Right atrium auricular region (tissue), 2 donors: ENCODE measurements at places on chromosomes 2 and 18. TPM values are rescaled to one million over a fixed set of nuclear protein-coding genes. Genes with fewer than 3 reads are reported as not detected.
A peak's percentile ranks its signal among the peaks of the same experiment; 100 is the strongest.

GAD1 gene
- not detected for total RNA-seq

DSC2 gene
- 19.5 TPM for total RNA-seq

ZSCAN30 gene
- 12.8 TPM for total RNA-seq

ZSWIM2 gene
- total RNA-seq = not detected

DNA sequence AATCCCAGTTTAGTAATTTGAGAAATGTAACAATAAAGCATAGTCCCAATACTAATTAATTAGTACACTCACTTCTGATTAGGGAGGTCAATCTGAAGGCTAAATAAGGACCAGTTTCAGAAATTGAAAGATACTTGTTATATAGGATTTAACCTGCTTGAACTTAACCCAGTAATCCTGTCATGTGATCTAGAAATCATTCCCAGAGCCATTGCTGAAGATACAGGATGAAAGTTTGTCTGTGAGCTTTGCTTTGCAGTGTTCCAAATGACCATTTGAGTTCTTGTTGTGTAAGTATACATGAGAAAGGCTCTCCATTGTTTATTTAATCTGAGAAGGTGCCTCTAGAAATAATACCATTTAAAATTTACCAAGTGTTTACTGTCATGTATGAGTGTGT is 52.2 kb downstream of the GALNT1 start:
- no peak for DNase-seq

DNA sequence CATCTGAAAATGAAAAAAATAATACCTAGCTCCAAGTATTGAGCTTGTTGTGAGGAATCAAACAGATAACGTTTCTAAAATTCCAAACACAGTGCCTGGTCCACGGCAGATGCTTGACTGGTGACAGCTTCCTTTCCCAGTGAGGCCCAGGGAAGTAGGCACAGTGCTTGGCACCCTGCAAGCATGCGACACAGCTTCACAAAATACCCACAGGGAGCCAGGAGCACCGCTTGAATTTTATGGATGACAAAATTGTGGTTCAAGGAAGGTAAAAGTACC is 205.1 kb upstream of the TNP1 start:
- DNase-seq = no peak

DNA sequence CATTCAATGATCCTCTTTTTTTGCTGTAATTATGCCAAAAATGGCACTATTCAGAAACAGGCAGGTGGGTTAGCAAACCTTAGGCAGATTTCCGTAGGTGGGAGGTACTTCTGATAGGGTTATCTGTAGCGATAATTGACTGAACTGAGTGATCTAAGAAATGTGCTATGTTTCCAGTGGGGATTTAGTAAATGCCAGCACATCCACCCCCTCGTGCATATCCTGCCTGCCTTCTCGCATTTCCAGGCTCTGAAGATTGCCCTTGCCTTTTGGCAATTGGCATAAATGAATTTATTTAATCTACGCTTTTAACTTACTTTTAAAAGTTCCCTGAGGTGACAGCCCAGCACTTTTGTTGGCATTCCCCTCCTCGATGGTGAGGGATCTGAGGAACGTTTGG is 576 bp upstream of the FSHR start:
- no peak for DNase-seq

DNA sequence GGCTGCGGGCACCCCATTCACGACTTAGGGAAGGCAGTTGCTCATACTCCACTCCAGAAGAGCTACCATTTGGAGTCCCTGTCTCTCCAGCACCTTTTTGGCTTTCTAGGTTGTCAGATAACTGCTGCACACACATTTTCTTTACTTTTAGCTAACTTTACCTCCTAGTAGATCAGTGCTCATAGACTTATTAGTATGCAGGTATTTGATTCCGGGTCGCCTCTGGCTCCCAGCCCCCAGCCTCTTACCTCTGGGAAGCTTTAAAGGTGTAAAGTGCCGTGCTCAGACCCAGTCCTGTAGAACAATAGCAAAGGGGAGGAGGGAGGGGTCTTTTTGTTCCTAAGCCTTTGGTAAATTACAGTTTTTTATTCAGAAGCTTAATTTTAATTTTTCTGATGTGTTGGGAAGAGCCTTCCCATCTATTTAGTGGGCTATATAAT is 102.9 kb downstream of the SPTBN1 start:
- no peak for DNase-seq

DNA sequence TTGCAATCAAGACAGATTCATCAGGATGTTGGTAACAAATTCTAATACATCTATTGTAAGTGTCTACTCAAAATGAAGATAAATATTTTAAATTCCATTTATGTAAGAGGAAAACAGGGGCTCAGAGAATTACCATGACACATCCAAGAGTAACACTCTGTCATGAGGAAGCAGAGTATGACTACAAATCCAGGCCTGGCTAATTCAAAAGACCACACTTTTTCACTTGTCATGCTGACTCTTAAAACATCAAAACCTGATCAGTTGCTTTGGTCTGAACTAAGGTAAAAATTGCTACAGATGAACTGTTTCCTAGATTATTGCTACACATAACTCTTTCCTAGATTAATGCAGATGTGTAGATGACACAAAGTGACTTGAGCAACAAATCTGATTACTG is 880.6 kb downstream of the TSN start:
- no peak for DNase-seq

DNA sequence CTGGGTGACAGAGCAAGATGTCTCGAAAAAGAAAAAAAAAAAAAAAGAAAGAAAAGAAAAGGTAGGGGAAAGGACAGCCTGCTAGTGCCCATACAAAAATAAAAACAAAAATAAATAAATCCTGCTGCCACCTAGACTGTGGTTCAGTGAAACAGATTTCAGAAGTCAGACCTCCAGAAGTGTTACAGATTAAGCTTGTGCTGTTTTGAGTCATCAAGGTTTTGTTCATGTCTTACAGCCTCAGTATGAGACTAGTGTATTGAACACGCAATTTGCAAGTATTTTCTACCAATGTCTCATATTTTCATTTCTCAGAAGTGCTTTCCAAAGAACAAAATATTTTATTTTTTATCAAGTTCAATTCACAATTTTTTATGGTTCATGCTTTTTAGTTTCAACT is 720.4 kb upstream of the GYPC start:
- DNase-seq = no peak

GRCh38 chr2:111185361-111186022 is 64.8 kb downstream of the BCL2L11 start:
- no peak for DNase-seq

- DNase-seq = no peak
These were observed 164.5 kb downstream of the HAUS1 start for GRCh38 chr18:46268671-46269070.

GRCh38 chr2:232296776-232297525 is 81.6 kb upstream of the ALPP start:
- no peak for DNase-seq

- no peak for DNase-seq
These were observed 41.6 kb downstream of the SLC25A12 start for GRCh38 chr2:171852366-171852888.

DNA sequence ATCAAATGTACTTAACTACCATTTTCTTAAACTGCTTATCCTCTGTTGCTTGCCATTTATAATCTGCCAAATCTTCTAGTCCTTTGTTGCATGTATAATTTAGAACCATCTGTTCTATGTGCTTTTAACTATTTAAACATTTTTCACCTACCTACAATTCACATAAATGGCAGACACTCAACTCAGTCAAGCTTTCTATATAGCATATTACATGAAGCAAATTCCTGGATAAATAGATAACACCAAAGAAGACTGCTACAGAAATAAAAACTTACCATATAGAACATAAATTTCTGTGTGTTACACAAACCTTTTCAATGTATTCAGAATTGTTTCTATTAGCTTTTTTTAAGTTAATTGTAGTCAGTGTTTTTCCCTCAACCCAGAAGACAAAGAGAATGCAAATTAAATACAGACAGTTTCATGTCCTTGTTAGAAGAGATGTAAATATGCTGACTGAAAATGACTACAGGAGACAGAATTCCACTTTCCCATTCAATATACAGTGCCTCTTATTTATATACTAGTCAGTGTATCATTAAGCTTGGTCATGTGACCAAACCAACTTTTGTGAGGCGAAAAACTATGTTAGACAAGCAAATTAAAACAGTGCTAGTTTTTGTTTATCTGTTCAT is 2.6 kb downstream of the BAZ2B start:
- DNase-seq = no peak

DNA sequence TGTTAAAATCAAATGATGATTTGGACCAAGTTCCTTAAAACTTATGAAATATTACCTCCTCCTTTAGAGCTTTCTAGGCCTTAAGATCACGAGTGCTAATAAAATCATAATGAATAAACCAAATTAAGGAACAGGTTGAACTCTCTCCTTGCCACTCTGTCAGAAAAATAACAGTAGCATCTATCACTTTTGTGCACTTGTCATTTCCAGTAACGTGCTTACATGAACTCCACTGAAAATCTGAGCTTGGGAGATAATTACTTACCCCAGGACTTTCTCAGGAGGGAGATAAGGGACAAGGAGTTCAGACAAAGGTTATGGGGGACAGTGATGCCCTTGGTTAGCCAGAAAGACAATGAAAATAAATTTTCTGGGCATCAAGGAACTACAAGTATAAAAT is 36.0 kb downstream of the EPB41L3 start:
- no peak for DNase-seq

- no peak for DNase-seq
These were observed 69.2 kb downstream of the PDCL3 start for GRCh38 chr2:100632037-100632436.

- no peak for DNase-seq
These were observed 16.0 kb upstream of the ASXL2 start for GRCh38 chr2:25894135-25894830.

DNA sequence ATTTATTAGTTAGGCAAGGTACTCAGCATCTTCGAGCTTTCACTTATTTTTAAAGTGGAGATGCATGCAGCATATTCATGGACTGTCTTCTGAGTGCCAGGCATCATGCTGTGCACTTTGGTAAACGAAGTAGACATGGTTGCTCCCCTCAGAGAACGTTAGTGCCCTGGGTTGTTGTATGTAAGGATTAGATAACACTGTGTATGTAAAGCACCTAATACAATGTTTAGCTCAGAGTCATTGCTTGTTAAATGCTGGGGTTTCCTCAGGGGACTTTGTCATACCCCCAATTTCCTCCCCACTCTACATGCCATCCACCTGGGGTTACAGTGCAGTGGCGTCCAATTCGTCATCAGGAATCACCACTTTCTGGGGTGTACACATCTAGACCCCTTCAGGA is 2.8 kb downstream of the UGGT1 start:
- no peak for DNase-seq

DNA sequence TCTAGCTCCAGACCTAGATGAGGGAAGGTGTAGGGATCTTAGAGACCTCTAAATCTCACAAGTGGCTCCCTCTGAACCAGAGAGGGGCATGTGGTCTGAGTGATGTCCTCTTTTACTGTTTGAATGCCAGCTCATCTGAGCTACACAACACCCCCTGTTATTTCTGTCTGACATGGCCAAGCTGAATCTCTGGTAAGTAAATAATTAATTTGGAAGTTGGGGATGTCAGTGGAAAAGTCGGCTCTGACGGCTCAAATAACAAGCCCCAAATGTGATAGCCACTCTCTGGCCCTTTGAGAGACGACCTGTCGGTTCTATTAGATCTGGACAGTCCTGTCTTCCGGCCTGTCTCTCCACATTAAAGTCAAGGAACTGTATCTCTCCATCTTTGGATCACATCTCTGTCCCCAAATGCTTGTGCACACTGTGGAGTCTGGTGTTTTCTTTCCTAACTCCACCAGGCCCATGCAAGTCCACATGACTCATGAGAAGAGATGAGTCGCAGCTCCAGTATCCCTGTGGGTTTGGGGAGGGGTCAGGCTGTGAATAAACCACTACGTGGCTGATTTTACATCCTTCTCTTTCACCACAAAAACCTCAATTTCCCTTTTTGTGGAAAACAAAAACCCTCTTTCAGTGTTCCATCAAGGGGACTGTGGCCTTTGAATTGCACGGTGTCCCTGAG is 52.5 kb downstream of the SETBP1 start:
- DNase-seq = no peak

DNA sequence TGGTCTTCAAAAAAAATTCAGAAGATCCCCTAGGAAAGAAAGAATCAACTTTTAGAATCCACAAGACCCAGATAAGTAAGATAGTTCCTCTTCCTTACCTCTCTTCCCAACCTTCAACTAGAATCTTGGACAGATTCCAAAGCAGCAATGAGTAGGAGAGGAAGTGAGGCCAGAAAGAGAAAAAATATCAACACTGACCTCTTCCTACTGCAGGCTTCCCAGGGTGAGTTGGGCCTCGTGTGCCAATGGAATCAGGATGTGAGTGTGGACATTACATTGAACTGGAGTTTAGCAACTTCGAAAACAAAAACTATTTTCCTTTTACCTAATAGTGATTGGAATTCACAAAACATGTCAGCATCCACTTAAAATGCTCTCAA is 102.5 kb upstream of the PIEZO2 start:
- DNase-seq = no peak

- no peak for DNase-seq
These were observed 8.0 kb upstream of the KLHL29 start for GRCh38 chr2:23376972-23377371.

- DNase-seq = peak; percentile 50
These were observed 67.4 kb downstream of the MOGAT1 start for GRCh38 chr2:222738809-222739208.

DNA sequence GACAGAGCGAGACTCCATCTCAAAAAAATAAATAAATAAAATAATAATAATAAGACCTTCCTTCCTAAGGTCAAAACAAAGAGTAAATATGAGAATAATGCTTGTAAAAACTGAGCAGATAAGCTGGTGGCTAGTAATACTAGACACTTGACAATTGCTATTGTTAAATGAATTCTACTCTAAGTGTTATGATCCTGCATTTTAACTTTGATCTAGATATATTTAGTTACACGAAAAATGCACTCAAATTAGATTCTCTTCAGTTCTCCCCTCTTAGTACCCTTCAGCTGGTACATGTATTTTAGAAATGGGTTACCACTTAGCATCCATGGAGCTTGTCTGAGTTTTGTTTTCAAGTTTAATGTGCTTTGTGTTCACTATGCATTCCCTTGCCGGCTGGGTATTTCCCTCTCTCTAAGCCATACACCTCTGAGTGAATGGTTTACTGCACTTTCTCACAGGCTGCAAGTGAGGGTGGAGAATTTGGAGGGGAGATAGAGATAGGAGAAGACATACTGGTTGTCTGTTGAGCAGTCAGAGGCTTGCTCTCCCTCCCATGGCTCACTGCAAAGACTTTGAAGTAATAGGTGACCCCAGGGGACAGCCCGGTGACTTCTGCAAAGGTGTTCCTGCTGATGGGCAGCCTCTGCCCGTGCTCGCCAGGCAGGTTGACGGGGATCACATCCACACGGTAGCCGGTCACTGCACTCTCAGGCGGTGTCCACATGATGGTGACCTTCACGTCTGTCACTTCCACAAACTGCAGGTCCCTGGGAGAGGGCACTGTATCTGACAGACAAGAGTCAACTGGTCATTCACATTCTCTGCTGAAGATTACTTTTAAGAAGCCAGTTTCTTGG is 29.9 kb downstream of the FN1 start:
- no peak for DNase-seq

- DNase-seq = no peak
These were observed 340 bp downstream of the SLC40A1 start for GRCh38 chr2:189580241-189580651.

DNA sequence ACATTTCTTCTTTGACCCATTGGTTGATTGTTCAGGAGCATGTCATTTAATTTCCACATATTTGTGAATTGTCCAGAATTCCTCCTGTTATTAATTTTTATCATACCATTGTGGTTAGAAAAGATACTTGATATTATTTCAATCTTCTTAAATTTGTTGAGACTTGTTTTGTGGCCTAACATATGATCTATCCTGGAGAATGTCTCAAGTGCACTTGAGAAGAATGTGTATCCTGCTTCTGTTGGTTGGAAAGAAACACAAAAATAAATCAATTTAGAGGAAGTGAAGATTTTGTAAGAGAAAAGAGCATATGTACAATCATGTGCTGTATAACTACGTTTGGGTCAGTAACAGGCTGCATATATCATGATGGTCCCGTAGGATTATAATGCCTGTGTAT is 118.6 kb upstream of the CDC42EP3 start:
- no peak for DNase-seq
